ENCODE measurements at places on chromosomes 11 and 22.

GRCh38 chr11:45677770-45678512, 12.5 kb upstream of the CHST1 start:
- no peak for DNase-seq

DNA sequence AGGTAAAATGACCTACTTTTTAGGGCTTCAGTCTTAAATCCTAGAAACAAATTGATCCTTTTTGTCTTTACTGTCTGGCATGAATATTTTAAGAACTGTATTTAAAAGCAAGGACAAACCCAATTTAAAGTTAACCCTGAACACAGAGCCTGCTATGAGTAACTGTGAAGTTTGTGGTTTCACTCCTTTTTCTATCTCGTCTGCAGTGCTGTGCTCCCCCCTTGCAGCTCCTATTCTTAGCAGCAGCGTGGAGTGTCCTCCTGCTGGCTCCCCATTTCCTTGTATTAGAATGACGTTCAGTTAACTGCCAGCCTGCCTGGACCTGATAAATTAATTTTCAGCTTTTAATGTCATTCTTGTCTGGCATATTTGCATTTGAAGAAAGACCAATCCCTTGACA, 40.0 kb upstream of the LRRC4C start:
- DNase-seq, result no peak

- DNase-seq, result no peak
Measured at GRCh38 chr22:47144791-47145425, 382.5 kb downstream of the TBC1D22A start.

GRCh38 chr11:113245216-113245615, 69.2 kb upstream of the TTC12 start:
- DNase-seq, result no peak

GRCh38 chr11:41042688-41043087, 416.8 kb downstream of the LRRC4C start:
- DNase-seq, result no peak

Measured in kidney glomerular epithelial cell (primary cell).